SK-N-MC (cell line): ENCODE measurements at places on chromosomes 5 and 9.

DNA sequence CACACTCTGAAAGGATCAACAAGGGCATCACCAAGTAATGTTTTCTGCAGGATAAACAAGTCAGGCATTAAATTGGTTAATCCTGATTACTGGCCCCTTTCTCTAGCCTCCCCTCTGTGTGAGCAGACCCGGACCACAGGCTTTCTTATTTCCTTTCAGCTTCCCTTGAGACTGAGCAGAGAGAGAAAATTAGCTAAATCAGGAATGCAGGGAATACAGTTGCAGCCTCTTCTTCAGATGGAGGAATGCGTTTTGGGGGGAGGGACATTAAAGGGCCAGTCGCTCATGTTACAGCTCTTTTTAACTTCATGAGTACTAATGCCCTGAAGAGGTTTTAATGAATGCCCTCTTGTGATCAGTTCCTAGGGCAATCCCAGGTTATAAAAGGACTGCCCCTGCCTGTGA, 19.8 kb downstream of the PCDHAC2 start:
- DNase-seq: no peak

GRCh38 chr5:129001841-129002526, 36.7 kb downstream of the SLC27A6 start:
- DNase-seq: no peak

DNA sequence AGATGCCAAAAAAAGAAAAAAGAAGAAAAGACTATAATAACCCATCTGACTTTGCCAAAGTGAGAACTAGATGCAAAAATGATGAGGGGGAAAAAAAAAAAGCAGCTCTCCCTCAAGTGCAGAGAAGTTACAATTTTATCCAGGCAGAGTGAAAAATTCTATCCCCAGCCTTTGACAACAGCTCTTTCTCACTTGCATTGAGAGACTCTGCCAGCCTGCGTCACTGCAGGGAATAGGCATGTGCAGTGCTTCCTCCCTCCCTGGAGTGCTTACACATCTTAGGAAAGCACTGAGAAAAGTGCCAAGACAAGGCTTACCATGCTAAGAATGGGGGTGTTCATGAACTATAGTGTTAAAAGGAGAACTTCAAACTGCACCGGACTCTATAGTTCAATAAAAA, 418.6 kb upstream of the TYRP1 start:
- DNase-seq: no peak

DNA sequence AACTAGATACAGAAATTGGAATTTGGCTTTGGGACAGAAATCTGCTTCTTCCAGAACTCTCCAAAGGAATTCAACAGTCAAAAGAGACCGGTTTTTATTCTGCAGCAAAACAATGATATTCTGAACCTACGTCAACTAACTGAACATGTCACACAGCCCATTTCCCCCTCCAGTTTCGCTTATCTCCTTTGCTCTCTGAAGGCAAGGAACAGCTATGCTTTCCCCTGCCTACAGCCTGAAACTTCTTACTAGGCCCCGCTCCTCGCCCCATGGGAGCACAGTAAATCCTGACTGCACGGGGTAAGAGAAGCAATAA, 488 bp downstream of the SKIC3 start:
- DNase-seq: no peak

DNA sequence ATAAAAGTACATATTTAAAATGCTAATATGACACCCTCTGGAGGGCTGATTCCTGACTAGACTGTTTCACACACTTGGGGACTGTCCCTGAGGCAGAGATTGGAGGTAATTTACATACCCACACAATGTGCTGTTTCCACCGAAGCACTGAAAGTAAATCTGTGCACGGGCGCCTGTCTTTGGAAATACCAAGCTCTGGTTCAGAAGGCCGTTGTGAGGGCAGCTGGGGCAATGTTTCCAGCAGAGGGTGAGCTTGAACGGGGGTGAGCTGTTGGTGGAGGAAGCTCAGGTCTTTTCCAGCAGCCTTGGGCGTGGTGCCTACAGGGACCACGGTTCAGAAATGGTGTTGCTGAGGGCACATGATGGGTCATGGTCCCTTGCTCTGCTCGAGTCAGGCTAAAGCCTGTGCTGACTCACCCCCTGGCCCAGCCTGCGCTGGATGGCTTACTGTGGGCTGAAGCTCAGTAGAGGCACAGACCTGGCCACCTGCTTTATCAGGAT, 25.8 kb upstream of the HMCN2 start:
- DNase-seq: peak; percentile 72

DNA sequence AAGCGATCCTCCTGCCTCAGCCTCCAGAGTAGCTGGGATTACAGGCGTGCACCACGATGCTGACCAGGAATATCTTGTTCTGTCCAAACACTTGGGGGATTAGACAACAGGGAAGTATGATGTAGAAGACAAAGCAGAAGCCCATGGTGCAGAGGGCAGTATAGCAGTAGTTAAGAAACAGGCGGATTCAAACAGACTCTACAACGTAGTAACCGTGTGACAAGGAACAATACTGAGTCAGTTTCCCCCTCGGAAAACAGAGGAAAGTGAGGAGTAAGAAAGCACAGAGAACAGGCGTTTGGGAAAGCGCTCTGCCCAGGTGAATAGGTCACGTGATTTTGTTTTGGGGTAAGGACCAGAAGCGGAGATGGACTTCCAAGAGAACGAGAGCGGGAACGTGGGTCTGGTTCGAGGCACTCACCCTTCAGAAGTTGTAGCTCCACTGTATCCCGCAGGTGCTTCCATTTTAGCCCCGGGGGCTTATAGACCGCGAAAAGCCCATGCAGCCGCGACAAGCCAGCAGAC, 306 bp downstream of the TRUB2 start:
- DNase-seq: no peak

DNA sequence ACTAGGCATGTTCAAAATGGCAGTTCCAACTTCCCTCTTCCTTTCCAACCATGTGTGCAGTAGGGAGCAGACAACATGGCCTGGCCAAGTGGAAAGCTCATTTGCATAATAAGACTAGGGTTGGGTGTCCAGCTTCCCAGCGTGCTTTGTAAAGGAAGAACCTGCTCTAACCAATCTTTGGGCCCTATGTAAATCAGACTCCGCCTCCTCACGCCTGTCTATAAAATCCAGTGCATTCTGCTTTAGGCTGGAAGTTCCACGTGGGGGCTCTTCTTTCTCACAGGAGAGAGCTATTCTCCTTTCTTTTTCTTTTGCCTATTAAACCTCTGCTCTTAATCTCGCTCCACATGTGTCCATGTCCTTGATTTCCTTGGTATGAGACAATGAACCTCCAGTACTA, 83.4 kb downstream of the GCNT1 start:
- no peak for DNase-seq

DNA sequence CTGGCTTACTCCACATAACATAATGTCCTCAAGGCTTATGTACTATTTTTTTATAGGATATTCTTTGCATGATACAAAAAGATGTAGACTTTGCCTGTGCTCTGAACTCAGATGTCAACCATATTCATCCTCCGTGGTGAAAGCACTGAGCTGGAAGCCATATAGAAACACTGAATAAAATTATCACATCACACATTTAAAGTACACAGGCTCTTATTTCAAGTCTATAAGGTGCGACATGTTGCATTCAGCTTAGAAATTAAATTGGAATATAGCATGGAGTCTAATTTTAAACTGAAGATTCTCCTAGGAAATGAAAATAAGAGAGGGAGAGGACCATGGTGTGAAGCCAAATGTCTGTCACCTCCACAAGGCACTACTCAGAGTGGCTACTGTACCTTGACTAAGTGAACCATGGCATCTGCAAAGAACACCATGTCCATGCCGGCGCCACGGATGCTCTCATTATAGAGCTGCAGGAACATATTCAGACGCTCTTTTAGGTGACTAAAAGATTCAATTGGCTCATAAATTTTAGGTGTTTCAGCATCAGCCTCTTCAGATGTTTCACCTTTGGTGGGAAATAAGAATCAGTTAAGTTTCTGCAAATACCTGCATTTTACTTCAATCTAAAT, 158.6 kb downstream of the DNAH5 start:
- DNase-seq: no peak

DNA sequence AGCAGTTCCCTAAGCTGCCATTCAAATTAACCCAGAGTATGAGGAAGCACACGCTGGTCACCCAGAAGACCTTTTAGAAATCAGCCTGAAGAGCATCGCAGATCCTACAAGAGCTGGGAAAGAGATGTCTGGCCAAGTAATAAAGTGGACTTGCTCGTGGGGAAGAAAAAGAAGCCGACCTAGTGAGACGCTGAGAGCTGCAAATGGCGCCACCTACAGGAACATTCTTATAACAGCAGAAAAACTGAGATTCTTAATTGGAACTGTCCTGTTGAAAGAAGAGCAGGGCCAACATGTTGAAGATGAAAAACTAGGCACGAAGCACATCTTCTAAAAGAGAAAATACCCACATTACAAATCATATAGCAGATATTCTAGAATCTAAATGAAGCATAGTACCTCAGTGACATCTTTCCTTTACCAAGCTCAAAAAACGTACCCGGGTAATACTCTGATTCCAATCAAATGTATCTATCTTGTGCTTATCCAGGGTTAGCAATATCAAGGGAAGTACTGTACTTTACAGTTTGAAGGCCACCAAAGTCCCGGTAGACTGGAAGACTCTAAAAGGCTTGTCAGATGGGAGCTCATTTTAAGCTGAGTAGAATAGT, 3.9 kb upstream of the GNAQ start:
- DNase-seq: peak; percentile 81

- no peak for DNase-seq
These were observed 186.3 kb downstream of the TLE4 start for GRCh38 chr9:79757881-79758669.

DNA sequence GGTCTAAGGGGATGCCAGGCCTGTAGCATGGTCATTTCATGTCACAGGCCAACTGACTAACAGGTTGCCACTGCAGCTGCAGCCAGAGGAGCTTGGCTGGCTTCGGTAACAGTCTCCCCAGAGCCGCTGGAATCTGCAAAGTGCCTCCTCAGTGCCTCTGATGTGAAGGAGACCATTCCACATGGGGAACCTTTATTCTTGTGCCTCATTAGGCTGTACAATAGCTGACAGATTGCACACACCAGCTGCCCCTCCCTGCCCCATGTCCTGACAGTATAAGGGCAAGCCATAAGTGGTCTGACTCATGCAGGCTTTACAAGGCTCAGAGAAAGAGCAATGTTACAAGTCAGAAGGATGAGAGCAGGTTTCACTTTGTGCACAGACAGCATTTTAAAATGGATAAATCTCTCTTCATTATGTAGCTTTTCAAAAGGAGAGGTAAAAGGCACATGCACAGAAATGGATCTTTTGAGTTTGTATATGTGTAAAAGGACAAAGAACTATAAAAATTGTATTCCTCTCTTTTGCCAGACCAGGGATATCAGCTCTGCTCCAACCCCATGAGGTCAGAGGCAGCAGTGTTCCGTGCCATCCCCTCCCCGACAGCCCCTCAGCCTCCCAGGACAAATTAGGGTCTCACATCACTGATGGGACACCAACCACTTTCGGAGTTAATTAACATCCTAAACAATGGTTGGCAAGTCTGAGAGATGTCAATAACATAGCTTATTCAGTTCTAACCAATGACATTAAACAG, 467.8 kb downstream of the TMEM232 start:
- no peak for DNase-seq

- DNase-seq: no peak
These were observed 19.4 kb upstream of the LCP2 start for GRCh38 chr5:170316937-170317336.

DNA sequence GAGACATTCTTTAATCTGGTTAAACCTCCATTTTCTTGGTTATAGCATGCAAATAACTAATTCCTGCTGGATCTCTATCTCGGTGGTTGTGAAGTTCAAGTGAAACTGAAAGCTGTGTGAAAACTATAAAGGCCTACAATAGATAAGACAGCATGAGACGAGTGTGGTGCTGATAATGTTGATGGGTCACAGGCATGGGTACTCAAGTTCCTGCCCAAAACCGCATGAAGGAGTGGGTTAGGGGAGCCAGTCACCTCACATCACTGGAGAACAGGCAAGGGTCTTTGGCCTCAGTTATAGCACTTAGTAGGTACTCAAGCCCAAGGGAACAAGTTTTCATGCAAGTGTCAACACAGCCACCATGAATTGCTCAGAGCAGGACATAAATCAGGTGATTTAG, 16.7 kb downstream of the HMHB1 start:
- no peak for DNase-seq
